Fibroblast of skin of back (primary cell): ENCODE measurements at places on chromosomes 4 and X.

DNA sequence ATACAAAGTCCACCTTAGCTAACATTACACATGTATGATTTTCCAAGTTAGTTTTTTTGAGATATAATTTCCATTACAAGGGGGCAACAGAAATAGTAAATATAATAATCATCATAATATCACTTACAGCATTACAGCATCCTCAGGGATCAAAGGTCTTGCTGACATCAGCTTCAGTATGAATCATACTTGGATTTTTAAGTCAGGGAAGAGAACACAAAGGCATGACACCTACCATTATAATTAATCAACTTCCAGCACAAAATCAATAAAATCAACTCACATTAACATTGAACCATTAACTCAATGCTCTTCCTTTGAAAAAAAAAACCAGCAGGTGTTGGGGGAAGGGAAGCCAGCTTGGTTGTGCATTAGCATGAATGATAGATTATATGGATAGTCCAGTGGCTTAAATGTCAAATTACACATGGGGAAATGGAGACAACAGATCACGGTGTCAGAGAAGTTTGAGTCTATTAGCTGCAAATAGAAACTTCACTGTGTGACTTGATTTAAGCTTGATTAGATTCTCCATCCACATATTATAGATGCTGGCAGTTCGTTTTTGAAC, 66.9 kb upstream of the CAPN6 start:
- no peak for DNase-seq

DNA sequence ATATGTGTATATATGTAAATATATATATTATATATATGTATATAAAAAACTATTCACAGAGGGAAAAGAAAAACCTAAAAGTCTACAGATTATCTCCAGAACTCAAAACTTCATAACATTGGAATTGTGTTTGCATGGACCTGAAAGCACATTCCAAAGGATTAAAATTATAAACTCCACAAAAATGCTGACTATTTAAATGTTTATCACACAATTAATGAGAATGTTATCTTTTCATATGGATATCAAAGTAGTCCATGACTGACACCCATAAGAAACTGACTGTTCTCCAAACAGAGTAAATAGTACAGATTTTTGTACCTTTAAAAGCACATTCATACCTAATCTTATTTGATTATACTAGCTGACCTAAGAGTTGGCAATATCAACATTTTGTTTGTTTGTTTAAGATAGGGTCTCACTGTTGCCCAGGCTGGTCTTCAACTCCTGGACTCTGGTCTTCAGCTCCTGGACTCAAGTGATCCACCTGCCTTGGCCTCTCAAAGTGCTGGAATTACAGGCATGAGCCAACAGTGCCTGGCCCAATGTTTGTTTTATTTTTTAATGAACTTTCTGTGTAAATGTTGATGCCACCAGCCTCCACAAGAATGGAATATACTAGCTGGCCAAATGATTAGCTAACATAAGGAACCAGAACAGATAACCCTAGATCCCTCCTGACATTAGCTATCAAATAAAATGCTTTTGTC, 50.0 kb downstream of the SLC39A8 start:
- no peak for DNase-seq

GRCh38 chr4:925171-925570, 6.9 kb downstream of the GAK start:
- no peak for DNase-seq

DNA sequence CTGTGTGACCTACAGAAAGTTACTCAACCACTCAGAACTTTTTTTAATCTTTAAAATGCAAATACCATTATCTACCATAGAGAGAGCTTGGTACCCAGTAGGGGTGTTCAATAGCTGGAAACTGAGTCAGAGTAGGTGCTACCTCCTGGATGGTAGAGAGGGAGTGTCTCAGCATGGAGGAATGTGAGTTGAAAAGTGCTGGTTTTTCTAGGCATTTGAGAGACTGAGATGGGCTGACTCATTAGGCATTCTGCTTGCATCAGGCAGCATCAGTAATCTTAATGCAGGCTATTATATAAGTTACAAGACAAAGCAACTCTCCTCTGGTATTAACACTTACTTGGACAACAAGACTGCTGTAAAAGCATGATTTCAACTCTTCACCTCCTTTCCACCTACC, 70.9 kb upstream of the ARHGEF9 start:
- peak; percentile 84 for DNase-seq

- DNase-seq, result no peak
Measured at GRCh38 chr4:79673898-79674297, 265.9 kb upstream of the GK2 start.

DNA sequence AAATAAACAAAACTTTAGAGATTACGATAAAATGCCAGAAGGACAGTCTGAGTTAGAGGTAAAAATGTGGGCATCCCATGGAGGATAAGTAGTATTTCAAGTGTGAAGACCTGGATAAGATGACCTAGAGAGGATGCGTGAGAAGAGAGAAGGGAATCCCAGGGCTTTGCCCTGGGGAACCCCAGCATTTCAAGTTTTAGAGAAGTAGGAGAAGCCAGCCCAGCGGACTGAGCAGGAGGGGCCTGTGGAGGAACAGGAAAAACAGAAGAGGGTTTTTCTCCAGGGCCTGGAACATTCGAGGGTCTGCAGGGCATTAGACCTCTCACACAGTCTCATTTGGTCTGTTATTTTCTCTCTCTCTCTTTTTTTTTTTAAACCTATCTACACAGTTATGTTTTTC, 2.9 kb upstream of the CFP start:
- no peak for DNase-seq

GRCh38 chrX:114584983-114585842, 1.3 kb downstream of the HTR2C start:
- no peak for DNase-seq

DNA sequence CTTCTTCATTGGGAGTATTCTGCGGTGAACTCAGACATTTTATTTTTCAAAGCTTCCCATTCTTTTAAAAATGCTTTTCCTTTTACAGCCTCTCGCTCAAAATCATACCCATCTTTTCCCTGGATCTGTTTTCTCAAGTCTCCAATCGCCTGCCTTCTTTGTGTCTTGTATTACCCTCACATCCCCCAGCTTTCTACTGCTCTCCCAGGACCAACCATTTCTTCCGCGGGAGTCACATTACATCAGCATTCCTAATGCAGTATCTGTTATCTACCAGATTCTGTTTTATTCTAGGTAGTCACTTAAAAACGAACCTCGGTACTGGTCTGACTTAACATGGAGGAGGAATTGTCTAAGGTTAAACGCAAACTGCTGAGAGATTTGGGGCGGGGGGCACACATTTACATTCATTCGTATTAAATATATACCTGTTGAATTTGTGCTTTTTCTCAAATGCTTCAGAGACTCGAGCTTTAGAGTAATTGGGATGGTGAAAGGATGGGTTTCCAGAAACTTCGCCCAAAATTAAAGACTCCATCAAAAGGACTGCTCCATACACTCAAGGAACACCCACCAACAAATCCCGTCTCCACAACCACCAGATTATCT, 493 bp upstream of the UCHL1 start:
- DNase-seq, result peak; percentile 46

GRCh38 chr4:117001077-117001476, 84.3 kb downstream of the TRAM1L1 start:
- DNase-seq, result no peak

- no peak for DNase-seq
Measured at GRCh38 chr4:113607998-113608397, 153.5 kb downstream of the CAMK2D start.

DNA sequence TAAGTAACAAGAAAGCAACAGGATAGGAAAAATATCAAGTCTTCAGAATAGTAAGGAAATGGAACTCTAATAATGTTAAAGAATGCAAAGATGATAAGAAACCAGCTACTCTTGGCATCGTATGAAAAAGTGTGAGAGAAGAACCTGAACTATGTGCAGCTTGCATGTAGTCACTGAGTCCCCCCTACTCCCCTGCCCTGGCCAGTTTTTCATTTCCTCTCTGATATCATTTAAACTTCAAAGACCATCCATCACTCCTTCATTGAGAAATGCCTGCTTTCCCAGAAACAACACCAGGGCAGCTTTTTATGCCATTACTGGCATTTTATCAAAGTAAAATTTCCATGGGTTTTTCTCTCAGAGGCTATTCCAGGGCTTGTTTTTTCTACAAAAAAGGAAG, 28.1 kb downstream of the INPP4B start:
- DNase-seq, result peak; percentile 40

DNA sequence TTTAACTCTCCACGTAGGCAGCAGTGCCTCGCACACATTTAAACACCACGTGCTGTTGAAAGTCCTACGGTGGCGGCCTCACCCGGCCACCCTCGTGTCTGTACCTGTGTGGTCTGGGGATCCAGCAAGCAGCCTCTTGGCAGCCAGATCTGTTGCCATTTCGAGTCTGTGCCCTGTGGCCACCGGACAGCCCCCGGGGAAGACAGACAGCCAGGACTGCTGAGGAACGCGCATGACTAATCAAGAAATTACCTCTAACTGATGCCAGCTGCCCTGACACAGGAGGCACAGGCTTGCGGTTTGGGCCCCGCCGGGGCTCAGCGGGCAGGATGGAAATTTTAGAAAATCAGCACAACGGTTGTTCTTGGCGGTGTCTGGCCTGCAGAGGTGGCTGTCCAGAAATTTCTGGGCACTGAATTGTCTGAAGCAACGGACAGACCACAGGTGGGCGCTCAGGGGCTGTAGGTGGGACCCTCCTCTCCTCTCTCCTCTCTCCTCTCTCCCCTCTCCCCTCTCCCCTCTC, 15.6 kb upstream of the ASMTL start:
- peak; percentile 68 for DNase-seq

- DNase-seq, result no peak
Measured at GRCh38 chr4:175874306-175874705, 62.2 kb upstream of the GPM6A start.

DNA sequence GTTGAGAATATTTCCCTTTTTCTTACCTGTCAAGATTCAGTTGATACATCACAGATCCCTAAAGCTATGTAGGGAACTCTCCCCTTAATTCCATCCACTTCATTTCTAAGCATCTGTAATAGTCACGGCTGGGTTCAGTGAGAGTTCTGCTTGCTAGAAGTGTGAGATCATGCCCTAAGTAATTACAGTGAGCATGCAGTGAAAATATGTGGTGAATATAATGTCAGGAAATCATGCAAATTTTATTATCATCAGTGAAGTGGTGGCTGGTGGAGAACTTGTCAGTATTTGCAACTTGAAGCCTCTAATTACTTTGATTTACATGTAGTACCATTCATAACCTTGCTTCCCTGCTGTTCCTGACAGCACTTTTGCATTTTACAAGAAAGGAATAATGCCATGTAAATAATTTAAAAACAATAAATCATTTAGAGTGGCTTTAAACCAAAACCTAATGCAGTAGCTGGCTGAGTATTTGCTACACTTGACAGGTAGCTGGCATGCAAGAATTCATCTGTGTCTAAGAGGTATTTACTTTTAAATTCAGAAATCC, 28.3 kb upstream of the CFAP299 start:
- peak; percentile 75 for DNase-seq

DNA sequence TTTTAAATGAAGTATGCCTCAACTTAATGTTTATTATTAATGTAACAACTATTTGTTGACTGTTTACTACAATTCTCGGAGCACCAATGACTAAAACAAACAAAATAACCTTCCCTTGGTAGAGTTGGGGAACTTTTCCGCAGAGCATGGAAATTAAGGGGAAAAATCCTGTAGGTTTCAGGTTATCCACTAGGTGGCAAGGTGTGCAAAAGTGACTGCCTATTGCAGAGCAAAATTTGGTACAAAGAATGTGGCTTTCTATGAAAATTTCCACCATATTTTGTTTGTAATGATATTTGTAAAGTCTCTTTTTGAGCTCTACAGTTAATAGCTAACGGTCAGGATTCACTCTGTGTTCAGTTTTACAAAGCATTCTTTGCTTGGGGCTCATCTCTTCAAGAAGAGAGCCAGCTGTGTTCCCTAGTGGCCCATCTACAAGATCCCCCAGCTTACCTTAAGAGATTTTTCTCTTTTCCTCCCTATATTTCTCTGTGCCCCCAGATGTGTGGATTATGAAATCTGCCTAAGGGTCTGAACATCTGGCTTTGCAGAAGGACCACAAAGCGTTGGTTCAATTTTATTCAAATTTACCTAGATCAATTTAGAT, 61.1 kb downstream of the FBXO8 start:
- no peak for DNase-seq

DNA sequence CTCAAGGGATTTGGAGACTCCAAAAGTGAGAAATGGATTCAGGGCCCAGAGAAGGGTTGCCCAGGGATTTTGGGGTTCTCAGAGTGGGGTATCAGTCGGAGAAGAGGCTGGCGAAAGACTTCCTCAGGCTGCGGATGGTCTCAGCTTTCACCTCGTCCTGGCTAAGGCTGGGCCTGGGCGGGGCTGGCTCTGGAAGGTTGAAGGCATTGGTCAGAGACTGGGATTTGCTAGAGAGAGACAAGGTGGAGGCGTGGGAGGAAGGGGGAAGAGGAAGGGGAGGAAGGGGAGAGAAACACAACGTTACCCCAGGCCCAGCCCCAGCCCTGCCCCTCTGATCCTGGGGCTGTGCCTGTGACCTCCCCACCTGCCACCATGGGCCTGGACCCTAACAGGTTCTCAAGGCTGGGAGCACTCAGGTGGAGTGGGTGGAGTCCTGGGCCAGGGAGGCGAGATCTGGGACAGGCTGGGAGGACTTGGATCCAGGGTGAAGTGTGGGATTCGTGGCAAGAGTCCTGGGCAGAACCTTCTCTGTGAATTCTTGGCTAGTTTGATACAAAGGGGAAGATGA, 9.4 kb upstream of the TIMP1 start:
- DNase-seq, result no peak
